Hair follicular keratinocyte (primary cell): ENCODE measurements at places on chromosomes 13 and 19. TPM values are rescaled to one million over a fixed set of nuclear protein-coding genes. Genes with fewer than 3 reads are reported as not detected.

The KLK2 gene
- not detected in 2 replicates for total RNA-seq

The PTPRH gene
- total RNA-seq = 0.08 and 0.57 TPM in 2 replicates

The SIGLEC5 gene
- total RNA-seq = not detected in 2 replicates

The ABCA7 gene
- total RNA-seq = 14.0 and 24.3 TPM in 2 replicates

The CEACAM7 gene
- not detected in 2 replicates for total RNA-seq

The PLPP2 gene
- 6.6 and 19.4 TPM in 2 replicates for total RNA-seq

The CDC42EP5 gene
- total RNA-seq = 30.2 and 68.9 TPM in 2 replicates

The CAPN12 gene
- 9.0 and 11.1 TPM in 2 replicates for total RNA-seq

The PRR36 gene
- total RNA-seq = not detected in 2 replicates

The CPB2 gene
- total RNA-seq = not detected in 2 replicates

The ZNF780A gene
- total RNA-seq = 5.7 and 13.5 TPM in 2 replicates

The KLK3 gene
- not detected in 2 replicates for total RNA-seq

The MUC16 gene
- total RNA-seq = not detected in 2 replicates

The CBY2 gene
- total RNA-seq = not detected in 2 replicates

The GMIP gene
- total RNA-seq = 11.6 and 29.2 TPM in 2 replicates

The HIF3A gene
- not detected in 2 replicates for total RNA-seq

The COMMD6 gene
- total RNA-seq = 51.9 and 71.5 TPM in 2 replicates

The RNF113B gene
- not detected in 2 replicates for total RNA-seq

The SLC8A2 gene
- total RNA-seq = 0.16 TPM in 1 of 2 replicates, not detected in the other

The OCEL1 gene
- total RNA-seq = 2.8 and 5.5 TPM in 2 replicates

The ATP4B gene
- not detected in 2 replicates for total RNA-seq

The KLF2 gene
- 0.31 TPM in 1 of 2 replicates, not detected in the other for total RNA-seq

The FEM1A gene
- total RNA-seq = 13.7 and 18.5 TPM in 2 replicates

The ZNF587B gene
- 8.0 and 15.1 TPM in 2 replicates for total RNA-seq

The PSG6 gene
- total RNA-seq = not detected in 2 replicates

The CBARP gene
- 2.8 and 6.2 TPM in 2 replicates for total RNA-seq

The DAND5 gene
- not detected in 2 replicates for total RNA-seq

The CATSPERD gene
- not detected in 2 replicates for total RNA-seq

The NLRP4 gene
- not detected in 2 replicates for total RNA-seq

The CYP2A7 gene
- not detected in 2 replicates for total RNA-seq

The C19orf73 gene
- total RNA-seq = 4.1 and 5.4 TPM in 2 replicates

The FXYD5 gene
- 145 and 202 TPM in 2 replicates for total RNA-seq

The ZNF841 gene
- total RNA-seq = 4.5 and 8.6 TPM in 2 replicates

The ZNF541 gene
- not detected in 2 replicates for total RNA-seq

The ZNF667 gene
- total RNA-seq = 0.72 and 2.2 TPM in 2 replicates
